ENCODE measurements at places on chromosomes 11 and 22. TPM values are rescaled to one million over a fixed set of nuclear protein-coding genes. Genes with fewer than 3 reads are reported as not detected.
A peak's percentile ranks its signal among the peaks of the same experiment; 100 is the strongest.

DNA sequence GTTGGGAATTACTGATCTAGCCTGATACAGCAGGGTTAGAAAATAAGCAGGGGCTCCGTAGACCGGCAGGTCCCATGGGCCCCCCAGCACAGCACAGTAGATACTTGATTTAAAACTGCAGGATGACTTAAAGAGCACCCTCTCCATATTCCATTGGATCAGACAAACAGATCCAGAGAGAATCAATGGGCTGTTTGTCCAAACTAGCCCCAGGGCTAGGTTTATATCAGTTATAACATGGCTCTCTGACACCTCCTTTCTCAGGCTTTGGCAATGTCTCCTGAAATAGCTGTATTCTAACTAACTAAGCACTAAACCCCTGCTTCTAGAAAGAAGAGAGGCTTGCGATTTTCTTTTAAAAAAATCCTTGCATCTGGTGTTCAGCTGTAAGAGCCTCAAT, 100.4 kb upstream of the GALNT18 start:
- H3K27ac ChIP-seq, result no peak overlapping the region
- H3K4me3 ChIP-seq, result no peak overlapping the region
- no peaks in the 10 kb centered on the region for H3K27me3 ChIP-seq

GRCh38 chr11:118105657-118106305, 19.0 kb upstream of the SMIM35 start:
- H3K27me3 ChIP-seq, result no peaks in the 10 kb centered on the region
- no peaks in the 10 kb centered on the region for H3K36me3 ChIP-seq

Gene NEU3
- total RNA-seq, result 6.0 TPM

DNA sequence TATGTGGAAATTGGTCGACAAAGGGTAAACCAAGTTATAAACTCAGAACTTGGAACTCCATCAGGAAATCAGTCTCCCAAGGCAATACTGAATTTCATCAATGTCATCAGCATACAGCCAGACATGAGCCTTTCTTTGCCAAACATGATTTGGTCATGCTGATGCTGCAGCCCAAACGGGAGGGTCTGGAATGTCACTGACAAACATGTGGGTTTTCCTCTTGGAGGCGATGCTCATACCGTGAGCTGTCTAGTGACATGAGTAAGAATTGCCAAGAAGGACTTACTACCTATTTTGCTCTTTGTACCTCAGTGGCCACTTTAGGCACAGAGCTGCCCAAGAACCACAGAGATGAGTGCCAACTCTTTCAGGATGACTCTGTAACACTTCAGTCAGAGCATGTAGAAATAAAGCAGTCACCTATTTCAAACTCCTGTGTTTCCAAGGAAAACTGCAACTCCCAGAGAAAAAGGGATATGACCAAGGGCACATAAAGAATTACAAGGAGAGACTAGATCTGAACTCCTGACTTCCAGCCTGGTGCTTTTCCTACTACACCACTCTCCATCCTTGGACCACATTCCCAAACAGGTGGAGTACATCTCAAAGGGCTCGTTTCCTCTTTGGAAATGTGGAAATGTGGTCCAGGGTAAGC, 24.3 kb upstream of the MRGPRX2 start:
- H3K27me3 ChIP-seq, result no peaks in the 10 kb centered on the region
- H3K27ac ChIP-seq, result no peak overlapping the region
- DNase-seq, result no peak
- H3K4me3 ChIP-seq, result no peak overlapping the region

Gene OR5B17
- not detected for total RNA-seq

DNA sequence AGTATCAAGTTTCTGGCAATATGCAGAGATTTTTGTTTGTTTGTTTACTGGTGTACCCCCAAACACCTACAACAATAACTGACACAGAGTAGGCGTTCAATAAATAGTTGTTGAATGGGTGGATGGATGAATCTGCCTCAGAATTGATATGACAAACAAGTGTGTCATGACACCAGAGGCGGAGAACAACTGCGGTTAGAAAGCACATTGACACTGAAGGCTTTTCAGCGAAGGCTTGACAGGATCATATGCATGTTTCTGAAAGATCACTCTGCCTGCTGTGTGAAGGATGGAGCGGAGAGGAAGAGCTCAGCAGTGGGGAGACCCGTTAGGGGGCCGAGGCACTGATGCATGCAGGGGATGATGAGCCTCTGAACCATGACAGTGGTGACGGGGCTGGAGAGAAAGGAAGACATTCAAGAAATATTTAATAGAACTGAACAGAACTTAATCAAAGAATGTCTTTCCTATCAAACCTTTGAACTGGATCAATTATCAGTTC, 108.5 kb upstream of the USP47 start:
- no peak for DNase-seq
- no peak overlapping the region for H3K27ac ChIP-seq
- H3K4me3 ChIP-seq, result no peak overlapping the region
- H3K4me1 ChIP-seq, result no peaks in the 10 kb centered on the region
- no peaks in the 10 kb centered on the region for H3K36me3 ChIP-seq

Gene MOGAT2
- 430 TPM for total RNA-seq

DNA sequence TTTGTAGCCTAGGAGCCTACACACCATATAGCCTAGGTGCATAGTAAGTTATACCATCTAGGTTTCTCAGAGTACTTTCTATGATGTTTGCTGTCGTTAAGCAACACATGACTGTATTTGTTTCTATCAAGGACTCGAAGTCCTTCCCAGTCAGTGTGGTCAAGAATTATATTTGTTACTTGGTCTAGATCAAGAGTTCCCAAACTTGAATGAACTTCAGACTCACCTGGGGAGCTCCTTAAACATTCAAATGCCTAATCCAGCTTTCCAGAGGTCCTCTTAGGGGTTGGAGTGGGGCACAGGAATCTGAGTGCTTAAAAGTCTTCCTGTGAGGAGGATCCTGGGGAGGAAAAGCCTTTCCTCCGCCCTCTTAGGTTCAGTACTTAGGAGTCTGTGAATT, 41.5 kb upstream of the PAMR1 start:
- DNase-seq, result no peak
- no peaks in the 10 kb centered on the region for H3K27me3 ChIP-seq
- H3K36me3 ChIP-seq, result no peaks in the 10 kb centered on the region
- H3K4me1 ChIP-seq, result no peaks in the 10 kb centered on the region
- no peak overlapping the region for H3K27ac ChIP-seq

- H3K27me3 ChIP-seq, result no peaks in the 10 kb centered on the region
- DNase-seq, result no peak
- H3K36me3 ChIP-seq, result no peaks in the 10 kb centered on the region
- H3K4me3 ChIP-seq, result peak overlapping the region; percentile 86
Measured at GRCh38 chr11:64235437-64236161, 1.2 kb downstream of the VEGFB start.

GRCh38 chr11:102560555-102561011, 30.0 kb upstream of the MMP7 start:
- no peaks in the 10 kb centered on the region for H3K4me1 ChIP-seq
- no peaks in the 10 kb centered on the region for H3K27me3 ChIP-seq

DNA sequence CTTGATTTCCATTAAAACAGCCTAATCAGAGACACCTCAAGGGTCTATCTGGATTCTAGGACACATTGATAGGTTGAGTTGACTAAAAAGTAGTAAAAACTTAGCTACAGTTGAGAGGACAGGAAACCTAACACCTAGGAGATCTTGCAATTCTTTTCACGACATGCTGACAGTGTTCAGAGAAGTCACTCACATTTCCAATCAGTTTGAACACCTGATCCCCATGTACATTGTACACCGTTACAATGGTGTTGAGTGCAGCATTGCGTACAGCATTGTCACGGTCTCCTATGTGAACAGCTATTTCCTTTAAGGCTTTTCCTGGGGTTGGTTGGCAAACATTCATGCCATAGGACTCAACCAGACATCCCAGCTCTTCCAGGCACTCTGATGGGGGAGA, 42.8 kb downstream of the F2 start:
- no peaks in the 10 kb centered on the region for H3K4me1 ChIP-seq
- no peak overlapping the region for H3K27ac ChIP-seq
- peaks cover 87% of the 10 kb centered on the region for H3K36me3 ChIP-seq

- H3K27me3 ChIP-seq, result no peaks in the 10 kb centered on the region
- no peak overlapping the region for H3K4me3 ChIP-seq
- H3K36me3 ChIP-seq, result no peaks in the 10 kb centered on the region
- no peak for DNase-seq
- H3K4me1 ChIP-seq, result peaks cover 30% of the 10 kb centered on the region
- H3K27ac ChIP-seq, result peak overlapping the region; percentile 93
Measured at GRCh38 chr11:68037411-68038225, 1.2 kb upstream of the TCIRG1 start.

Data from Peyer's patch (tissue), 4 donors.